AML-193 (cell line): ENCODE measurements at places on chromosomes 4 and X.

DNA sequence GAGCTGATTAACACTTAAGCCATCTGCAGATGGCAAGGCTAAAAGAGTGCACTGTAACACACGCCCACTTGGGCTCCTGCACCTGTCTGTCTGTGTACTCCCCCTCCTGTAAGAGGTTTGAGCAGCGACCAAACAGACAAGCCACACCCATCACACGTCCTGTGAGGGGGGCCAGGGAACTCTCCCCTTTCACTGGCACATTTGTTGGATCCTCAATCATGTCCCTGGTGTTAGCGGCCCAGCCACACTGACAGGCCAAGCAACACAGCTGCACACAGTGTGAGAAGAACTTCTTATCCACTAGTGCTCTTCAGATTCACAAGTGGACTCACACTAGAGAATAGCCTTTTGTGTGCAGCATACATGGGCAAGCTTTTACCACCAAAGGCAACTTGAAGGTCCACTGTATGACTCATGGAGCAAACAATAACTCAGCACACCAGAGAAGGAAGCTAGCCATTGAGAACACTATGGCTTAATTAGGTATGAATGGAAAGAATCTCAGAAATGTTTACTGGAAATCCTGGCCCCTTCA, 29.1 kb upstream of the UTP14A start:
- no peak for DNase-seq

DNA sequence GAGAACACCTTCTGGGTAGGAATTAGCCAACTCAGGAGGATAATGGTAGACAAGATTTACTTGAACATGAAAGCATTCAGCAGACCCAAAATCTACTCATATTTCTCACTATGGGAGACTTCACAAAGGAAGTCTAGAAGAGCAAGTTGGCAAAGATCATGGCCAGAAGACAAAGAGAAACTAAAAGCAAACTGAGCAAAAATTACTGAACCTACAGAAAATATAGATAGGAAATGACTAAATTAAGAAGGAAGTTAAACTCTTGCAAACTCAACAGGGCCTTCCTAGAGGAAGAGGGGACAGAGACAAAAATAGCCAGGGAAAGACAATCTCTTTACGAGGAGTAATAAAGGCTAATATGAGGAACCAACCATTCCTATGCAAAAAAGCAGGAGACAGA, 18.7 kb downstream of the CORIN start:
- DNase-seq: peak; percentile 36

DNA sequence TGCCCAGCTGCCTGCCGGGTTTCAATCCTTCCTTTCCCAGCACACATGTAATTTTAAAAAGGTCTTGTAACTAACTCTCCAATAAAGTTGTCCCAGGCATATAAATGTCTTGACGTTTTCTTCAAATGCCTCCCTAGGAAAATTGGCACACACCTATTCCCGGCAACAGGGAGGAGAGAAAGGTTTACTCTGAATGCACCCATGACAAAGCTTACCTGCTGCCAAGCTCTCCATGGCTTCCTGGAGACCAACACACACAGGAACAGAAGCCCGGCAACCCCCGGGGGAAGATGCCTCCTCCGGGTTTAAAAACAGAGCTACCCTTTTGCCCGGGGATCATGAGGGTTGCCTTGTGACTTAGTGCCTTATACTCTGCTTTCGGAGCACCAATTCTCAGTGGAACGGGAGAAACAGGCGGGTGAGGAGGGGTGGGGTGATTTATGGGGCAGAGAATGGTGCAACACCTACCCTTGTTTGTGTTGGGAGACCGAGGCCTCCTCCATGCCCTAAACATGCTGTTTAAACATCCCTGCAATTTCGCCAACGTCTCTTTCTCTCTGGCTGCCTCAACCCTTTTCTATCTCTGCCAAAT, 4.8 kb upstream of the GYG2 start:
- no peak for DNase-seq

- DNase-seq: peak; percentile 59
These were observed at the start of gene CYSLTR1 for GRCh38 chrX:78327370-78328086. Gene CYSLTR1 (minus strand): TSS chrX:78327611. CDS start chrX:78273746, 53,865 bp downstream.

- no peak for DNase-seq
These were observed 268.6 kb upstream of the VCX start for GRCh38 chrX:7574325-7574724.

DNA sequence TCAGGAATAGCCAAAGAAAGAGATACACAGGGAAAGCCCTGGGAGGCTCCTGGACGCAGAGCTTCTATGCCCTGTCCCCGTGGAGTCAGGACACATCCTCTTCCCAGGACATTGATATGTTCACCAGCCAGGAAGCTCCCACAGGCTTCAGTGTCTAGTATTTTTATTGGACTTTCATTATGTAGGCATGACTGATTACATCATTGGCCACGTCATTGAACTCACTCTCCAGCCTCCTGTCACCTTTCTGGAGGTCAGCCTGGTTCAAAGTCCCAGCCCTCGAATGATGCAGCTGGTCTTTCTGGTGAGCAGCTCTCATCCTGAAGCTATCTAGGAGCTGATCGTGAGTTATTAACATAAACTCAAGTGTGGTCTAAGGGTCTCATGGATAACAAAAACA, 104.1 kb downstream of the CPEB2 start:
- DNase-seq: no peak

GRCh38 chr4:161448550-161449180, 715.1 kb downstream of the FSTL5 start:
- no peak for DNase-seq

GRCh38 chrX:5113128-5113527, 1115.5 kb downstream of the NLGN4X start:
- DNase-seq: peak; percentile 15

- no peak for DNase-seq
These were observed 1.7 kb upstream of the MXRA5 start for GRCh38 chrX:3348191-3348590.

DNA sequence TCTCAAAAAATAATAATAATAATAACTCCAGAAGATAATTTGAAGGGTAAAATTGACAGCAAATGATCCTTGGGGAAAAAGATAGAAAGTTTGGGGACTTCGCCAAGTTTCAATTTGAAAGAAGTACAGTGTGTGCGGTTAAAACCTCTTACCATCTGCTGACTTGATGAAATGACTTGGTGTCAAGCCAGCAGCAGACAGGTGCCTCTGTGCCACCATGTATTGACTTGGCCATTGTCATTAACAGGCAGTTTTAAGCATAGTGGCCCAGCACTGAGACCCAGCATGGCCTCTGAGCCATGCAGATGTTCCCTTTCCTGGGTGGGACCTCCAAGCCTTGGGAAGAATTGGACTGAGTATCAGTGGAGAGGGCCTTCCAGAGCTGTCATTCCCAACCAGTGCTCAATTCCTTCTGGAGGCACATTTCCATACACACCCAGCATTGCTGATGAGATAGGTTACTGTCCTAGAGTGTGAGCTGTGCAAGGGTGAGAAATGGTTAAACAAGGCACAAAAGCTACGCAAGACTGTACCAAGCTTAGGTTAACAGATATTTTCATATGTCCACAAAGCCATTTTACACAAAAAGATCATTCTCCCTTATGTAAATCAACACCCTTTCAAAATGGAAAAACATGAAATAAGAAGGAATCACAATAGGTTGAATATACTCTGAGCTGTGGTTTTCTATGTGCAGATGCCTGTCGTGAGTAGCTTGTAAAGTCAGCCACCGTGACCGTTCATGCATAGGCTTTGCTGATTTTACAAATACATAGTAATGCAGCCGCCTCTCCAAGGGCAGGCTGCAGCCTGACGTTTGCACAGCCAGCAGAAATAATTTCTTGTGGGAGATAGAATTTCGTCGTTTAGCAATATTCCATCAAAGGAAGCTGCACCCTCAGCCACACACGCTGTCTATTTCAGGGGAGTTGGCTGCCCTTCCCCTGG, 59.4 kb upstream of the FBXW7 start:
- no peak for DNase-seq

GRCh38 chr4:181323061-181323460, 920.1 kb upstream of the TENM3 start:
- DNase-seq: no peak

DNA sequence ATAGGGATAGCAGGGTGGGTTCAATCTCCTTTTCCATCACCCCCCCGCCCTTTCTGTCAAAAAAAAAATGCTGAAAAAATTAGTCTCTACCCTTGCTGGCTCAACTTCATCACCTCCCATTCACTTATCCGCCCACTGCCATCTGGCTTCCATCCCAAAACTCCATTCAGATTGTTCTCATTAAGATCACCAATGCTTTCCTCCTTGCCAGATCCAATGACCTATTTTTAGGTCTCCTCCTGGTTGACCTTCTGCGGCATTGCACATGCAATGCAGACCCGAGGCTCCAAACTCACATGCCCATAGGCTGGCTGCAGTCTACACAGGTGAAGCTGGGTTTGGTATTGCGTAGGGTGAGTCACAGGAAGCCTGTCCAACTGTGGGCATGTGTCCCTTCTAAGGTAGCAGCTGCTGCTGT, 21.1 kb upstream of the STIM2 start:
- no peak for DNase-seq

DNA sequence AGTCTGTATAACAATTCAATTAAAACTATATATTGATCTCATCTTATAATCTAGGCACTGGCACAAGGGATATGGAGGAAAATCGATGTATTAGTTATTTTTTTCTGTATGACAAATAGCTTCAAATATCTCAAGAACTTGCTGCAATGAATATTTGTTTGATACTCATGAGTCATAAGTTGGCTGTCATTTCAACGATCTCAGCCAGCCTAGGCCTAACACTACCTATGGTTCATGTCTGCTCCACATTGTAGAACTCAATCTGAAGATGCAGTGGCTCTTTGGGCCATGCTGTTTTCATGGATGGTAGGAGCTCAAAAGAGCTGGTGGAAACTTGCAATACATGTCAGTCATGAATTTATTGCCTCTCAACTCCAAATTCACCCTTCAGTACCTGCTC, 44.7 kb downstream of the MAGEB17 start:
- no peak for DNase-seq

DNA sequence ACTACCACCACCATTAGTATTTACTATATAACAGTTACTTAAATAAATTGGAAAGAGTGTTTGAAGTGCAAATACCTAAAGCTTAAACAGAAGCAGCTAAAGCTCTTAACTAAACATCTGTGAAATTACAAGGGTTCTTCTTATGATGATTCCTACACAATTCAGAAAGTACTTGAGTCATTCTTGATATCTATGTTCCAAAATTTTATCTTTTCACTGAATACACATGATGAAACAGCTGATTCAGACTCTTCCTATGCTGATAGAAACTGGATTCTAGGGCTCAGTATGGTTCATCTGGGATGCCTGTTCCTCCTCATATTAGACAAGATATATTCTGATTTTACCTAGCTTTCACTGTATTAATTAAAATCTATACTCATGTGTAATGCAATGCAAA, 13.6 kb downstream of the EREG start:
- DNase-seq: no peak

- no peak for DNase-seq
These were observed 45.1 kb upstream of the HSD17B10 start for GRCh38 chrX:53479301-53479700.

- no peak for DNase-seq
These were observed 20.7 kb downstream of the SETD7 start for GRCh38 chr4:139535228-139535870.

- DNase-seq: no peak
These were observed 59.0 kb downstream of the ANXA10 start for GRCh38 chr4:168151327-168151726.

DNA sequence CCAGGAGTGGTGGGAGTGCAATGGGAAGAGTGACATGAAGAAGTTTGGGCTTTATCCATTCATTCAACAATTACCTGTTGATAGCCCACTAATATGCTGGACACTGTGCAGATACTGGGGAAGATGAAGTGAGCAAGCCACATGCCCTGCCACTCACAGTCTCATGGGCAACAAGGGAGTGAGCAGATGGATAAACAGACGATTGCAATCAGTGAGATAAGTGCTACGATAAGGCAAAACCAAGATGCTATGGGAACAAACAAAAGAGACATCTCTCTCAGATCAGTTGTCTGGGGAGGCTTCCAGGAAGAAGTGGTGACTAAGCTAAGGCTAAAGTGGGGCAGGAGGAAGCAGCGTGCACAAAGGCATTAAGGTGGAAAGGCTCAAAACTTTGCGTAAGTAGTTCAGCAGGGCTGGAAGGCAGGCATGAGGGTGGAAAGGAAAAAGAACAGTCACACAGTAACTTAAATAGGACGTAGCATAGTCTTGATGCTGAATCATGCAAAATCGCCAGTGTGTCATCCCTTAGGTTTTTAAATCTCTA, 31.7 kb downstream of the GAB3 start:
- DNase-seq: peak; percentile 68
